NCI-H2081 (cell line): ENCODE measurements at places on chromosomes 5 and 9.

DNA sequence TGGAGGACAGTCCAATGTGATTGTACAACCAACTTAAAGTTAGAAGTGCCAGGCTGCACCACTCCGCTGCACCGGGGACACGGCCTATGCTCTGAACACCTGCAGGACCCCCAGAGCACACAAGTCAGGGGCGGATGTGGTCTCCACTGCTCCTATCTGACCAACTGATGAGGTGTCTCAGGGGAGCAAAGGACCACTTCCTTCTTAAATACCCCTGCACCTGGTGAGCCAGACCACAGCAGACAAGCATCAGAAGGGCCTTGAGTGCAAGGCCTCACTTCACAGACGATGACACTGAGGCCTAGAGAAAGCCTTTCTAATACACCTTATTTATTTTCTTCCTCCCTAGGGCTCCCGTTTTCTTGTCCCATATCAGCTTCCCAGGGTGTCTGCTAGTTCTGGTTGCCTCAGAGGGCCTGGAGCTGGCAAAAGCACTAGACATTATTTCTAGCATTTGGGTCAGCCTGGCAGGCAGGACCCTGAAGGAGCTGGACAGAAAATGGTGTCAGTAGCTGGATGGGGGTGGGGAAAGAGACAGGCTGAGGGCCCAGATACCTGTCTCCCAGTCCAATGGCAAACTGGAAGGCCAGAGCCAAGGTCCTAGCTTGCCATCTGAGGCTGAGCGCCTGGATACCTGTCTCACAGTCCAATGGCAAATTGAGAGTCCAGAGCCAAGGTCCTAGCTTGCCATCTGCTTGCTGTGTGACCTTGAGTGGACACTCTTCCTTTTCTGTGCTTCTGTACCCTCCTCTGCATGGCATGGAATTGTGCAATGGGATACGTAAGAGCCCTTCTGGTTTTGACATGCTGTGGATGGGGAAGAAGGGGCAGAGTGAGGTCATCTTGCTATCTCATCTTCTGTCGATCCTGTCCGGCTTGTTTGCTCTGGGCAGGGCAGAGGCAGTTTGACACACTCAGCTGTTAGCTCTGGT, 9.0 kb downstream of the CCDC69 start:
- no peak for DNase-seq

DNA sequence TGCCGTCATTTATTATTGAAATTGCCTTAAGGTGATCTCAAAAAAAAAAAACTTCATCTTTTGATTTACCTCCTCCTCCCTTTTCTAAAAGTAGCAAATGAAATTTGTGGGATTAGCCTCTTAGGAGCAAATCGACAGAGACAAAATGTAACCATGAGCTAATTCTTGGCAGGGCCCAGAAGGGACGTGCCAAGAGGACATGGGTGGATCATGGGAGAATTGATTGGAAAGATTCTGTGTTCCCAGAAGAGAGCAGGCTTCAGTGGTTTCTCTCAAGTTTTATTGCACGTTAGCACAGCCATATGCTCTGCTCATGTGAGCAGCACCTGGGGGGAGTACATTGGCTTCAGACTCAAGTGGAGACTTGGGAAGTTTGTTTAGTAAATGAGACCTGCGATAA, 394.6 kb downstream of the ELAVL2 start:
- DNase-seq: no peak

DNA sequence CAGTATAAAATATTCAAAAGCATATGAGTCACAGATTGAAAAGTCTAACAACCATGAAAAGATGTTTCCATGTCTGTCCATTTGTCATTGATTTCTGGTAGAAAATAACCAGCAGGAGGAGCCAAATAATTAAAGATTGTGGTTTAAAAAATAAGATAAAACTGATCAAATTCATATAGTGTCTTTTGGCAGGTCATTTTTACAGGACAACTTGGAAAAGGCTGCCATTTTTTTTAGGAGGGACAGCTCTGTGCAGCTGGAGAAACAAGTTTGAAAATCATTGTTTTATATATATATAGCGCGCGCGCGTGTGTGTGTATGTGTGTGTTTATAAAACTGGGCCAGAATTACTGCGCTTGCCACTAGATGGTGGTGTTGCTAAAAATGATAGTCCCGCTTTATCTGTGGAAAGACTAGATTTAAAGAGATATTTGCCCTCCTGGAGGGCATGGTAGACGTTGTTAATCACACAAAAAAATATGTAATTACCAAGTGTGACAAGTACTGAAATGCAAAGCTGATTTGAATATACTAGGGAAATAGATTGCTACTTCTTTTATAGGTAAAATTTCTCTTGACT, 1.3 kb upstream of the TRMO start:
- DNase-seq: peak; percentile 81

DNA sequence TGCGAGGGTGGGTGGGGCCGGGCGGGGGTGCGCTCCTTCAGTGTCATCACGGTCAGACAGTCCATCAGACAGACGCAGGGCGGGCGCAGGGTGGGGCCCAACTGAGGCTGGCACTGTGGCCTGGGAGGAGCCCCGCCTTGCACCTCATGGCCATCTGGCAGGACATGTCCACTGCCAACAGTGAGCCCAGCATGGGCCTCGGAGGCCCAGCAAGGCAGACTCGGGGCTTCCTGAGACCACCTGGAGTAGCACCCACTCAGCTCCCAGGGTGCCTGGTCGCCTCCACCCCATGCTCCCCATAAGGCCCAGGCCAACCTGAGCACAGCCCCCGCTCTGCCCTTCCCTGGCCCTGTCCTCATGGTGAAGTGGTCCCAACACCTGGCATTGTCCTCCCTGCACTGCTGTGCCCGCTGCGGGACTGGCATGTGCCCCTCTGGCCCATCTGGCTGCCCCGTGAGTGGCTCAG, 8.5 kb upstream of the GPSM1 start:
- no peak for DNase-seq
